ENCODE measurements at places on chromosomes 11 and 22. TPM values are rescaled to one million over a fixed set of nuclear protein-coding genes. Genes with fewer than 3 reads are reported as not detected.
A peak's percentile ranks its signal among the peaks of the same experiment; 100 is the strongest.

NXPE2 gene
- total RNA-seq: not detected

SAC3D1 gene
- 9.4 TPM for total RNA-seq

C11orf16 gene
- total RNA-seq: not detected

OLFML1 gene
- total RNA-seq: not detected

BRSK2 gene
- 0.47 TPM for total RNA-seq

DNA sequence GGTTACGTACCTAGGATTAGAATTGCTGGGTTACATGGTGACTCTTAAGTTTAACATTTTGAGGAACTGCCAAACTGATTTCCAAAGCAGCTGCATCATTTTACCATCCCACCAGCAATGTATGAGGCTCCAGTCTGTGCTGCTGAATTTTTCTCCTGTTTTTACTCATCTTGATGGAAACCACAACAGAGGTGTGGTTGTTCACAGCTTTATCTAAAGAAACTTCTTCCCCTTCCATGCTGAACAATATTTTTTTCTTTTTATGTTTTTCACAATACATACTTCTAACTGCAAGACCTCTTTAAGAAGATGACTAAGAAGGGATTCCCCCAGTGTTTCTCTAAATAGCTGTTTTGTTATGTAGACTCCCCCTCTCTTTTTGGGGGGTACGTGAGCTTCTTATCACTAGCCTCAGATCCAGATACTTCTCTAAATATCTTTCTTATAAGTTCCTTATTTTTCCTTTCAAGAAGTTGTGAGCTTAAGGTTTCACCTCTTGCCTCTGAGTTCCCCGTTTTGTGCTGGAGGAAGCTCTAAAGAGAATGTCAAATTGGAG lies 24.0 kb downstream of the TCP11L1 start:
- no peak for DNase-seq
- no peak overlapping the region for H3K4me3 ChIP-seq
- H3K4me1 ChIP-seq: peaks cover 5% of the 10 kb centered on the region
- H3K36me3 ChIP-seq: peaks cover 27% of the 10 kb centered on the region

- no peak overlapping the region for H3K4me3 ChIP-seq
- peaks cover 3% of the 10 kb centered on the region for H3K4me1 ChIP-seq
- no peaks in the 10 kb centered on the region for H3K36me3 ChIP-seq
Measured at GRCh38 chr22:17925431-17925841, 98.9 kb downstream of the MICAL3 start.

DNA sequence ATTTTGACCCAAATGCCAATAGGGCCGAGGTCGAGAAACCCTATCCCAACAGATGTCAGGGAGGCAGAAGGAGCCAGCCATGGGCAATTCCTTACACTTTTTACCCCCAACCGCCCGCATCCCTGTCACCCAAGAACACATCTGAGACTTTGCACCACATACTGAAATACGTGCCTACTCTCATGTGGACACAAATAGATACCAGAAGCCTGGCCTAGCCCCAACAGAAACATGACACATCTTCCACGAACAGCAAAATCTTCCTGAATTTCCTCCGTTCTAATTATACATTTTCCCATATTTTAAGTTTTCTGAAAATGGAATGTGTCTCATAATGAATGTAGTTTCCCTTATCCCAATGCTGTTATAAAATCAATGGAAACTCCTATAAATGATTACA lies 64.7 kb downstream of the SLC1A2 start:
- no peak for DNase-seq
- no peak overlapping the region for H3K4me3 ChIP-seq
- H3K27ac ChIP-seq: no peak overlapping the region
- H3K36me3 ChIP-seq: no peaks in the 10 kb centered on the region
- H3K4me1 ChIP-seq: peaks cover 10% of the 10 kb centered on the region

- no peaks in the 10 kb centered on the region for H3K27me3 ChIP-seq
- H3K27ac ChIP-seq: no peak overlapping the region
- no peak for DNase-seq
- H3K36me3 ChIP-seq: no peaks in the 10 kb centered on the region
- no peaks in the 10 kb centered on the region for H3K4me1 ChIP-seq
Measured at GRCh38 chr11:101224221-101224620, 94.6 kb upstream of the PGR start.

- no peak overlapping the region for H3K27ac ChIP-seq
- H3K4me1 ChIP-seq: peaks cover 6% of the 10 kb centered on the region
- H3K36me3 ChIP-seq: no peaks in the 10 kb centered on the region
- no peak overlapping the region for H3K4me3 ChIP-seq
- no peak for DNase-seq
Measured at GRCh38 chr11:65488273-65489034, 10.4 kb upstream of the MALAT1 start.

- no peaks in the 10 kb centered on the region for H3K27me3 ChIP-seq
- peak; percentile 32 for DNase-seq
- peaks cover 11% of the 10 kb centered on the region for H3K4me1 ChIP-seq
- H3K36me3 ChIP-seq: no peaks in the 10 kb centered on the region
- H3K4me3 ChIP-seq: peak within 1 kb of the TSS; percentile 17
- H3K27ac ChIP-seq: no peak within 1 kb of the TSS
Measured at GRCh38 chr11:102047305-102047924, at the start of gene CFAP300. Gene CFAP300, plus strand, starts transcription at chr11:102047437. Its CDS starts 34 bp downstream, at chr11:102047471.

DNA sequence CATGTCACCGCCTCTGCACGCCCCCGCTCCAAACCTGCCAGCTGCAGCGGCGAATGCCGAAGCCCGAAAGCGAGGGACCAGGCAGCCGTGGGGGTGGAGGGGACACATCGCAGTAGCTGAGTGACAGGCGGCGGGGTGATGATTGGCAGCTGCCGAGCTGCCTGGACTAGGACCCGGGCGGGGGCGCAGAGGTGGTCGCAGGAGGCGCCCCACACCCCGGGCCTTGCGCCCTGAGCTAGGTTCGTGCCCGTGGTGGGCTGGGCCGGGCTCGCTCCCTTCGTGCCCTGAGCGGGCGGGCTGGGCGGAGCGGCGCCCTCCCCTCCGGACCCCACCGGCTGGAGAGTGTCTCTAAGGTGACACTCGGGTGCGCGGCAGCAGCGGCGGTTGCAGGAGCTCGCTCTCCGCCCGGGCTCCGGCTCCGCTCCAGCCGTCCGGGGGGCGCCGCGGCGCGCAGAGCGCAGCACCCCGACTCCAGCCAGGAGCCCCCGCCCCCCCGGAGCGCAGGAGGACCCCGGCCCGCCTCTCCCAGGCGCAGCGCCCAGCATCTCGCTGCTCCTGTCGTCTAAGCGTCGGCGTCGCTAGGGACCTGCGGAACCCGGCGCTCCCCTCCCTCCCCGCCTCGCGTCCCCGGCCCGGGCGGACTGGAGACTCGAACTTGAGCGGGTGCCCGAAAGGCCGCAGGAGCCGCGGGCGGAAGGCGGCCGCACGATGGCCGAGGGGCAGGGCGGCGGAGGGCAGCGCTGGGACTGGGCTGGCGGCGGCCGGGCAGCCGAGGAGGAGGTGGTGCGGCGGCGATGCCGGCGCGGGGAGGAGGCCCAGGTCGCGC lies 14.5 kb upstream of the DGKZ start:
- H3K36me3 ChIP-seq: no peaks in the 10 kb centered on the region
- peaks cover 74% of the 10 kb centered on the region for H3K4me1 ChIP-seq
- H3K27me3 ChIP-seq: no peaks in the 10 kb centered on the region
- peak overlapping the region; percentile 42 for H3K27ac ChIP-seq
- DNase-seq: peak; percentile 59

DNA sequence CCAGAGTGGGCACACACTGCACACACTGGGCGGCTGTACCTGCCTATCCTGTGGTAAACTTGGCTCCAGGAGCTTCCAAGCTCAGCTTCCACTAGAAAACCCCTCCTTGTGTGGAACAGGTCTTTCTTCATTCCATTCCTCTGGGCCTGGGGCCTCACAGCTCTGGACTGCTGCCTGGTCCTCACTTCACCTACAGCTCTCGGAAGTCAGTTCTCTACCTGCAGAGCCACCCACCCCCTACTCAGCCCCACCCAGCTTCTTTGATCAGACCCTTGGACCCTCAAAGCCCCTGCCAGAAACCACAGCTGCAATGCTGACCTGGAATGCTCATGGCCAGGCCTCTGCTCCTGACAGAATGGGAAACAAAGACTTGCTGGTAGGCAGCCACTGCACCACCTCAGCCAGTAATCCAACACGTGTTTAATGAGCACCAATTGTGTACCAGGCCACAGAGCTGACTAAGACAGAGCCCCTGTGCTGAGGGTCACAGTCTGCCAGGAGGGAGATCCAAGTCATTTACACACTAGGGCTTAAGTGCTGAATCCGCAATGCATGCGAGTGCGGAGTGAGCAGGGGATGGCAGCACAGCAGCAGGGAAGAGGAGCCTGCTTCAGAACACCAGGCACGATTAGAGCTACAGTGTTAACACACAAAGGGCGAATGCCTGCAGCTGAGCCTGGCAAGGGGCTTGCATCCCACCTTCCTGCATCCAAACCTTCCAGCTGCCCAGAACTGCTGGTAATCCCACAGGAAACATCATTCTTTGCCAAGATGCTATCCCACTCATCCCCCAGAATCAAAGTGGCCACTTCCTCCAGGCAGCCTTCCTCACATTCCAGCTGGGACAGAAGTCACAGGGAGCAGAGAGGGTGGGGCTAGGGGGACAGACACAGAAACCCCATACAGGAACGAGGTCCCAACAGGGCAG lies 4.6 kb downstream of the GNB1L start:
- peaks cover 25% of the 10 kb centered on the region for H3K36me3 ChIP-seq
- DNase-seq: no peak
- no peak overlapping the region for H3K27ac ChIP-seq
- H3K27me3 ChIP-seq: no peaks in the 10 kb centered on the region

- no peaks in the 10 kb centered on the region for H3K36me3 ChIP-seq
- H3K4me3 ChIP-seq: no peak overlapping the region
- H3K27ac ChIP-seq: no peak overlapping the region
- no peak for DNase-seq
- H3K4me1 ChIP-seq: no peaks in the 10 kb centered on the region
Measured at GRCh38 chr11:13012056-13012661, 3.0 kb downstream of the RASSF10 start.

GRCh38 chr11:100789500-100789899 lies 102.4 kb downstream of the ARHGAP42 start:
- DNase-seq: no peak
- H3K27ac ChIP-seq: no peak overlapping the region
- H3K4me1 ChIP-seq: no peaks in the 10 kb centered on the region
- H3K27me3 ChIP-seq: no peaks in the 10 kb centered on the region

- no peak overlapping the region for H3K4me3 ChIP-seq
- H3K4me1 ChIP-seq: no peaks in the 10 kb centered on the region
- H3K27me3 ChIP-seq: no peaks in the 10 kb centered on the region
Measured at GRCh38 chr11:28525636-28526405, 417.6 kb downstream of the METTL15 start.

DNA sequence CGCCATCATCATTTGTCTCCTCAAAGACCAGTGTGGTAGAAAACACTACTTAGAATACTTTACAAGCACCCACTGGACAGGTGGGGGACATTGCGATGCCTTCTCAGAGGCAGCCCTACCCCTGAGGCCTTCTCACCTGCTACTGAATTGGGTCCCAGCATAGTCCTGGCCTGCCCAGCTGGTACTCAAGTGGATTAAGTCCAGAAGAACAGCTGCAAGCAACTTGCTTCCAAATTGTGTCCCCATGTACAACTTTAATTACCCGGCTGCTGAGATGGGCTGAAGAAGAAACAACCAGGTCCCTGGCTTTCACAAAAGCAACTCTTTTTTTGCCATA lies 12.3 kb downstream of the ABTB2 start:
- H3K27me3 ChIP-seq: no peaks in the 10 kb centered on the region
- no peak overlapping the region for H3K4me3 ChIP-seq
- no peak for DNase-seq
- H3K36me3 ChIP-seq: no peaks in the 10 kb centered on the region
- H3K27ac ChIP-seq: no peak overlapping the region
- H3K4me1 ChIP-seq: no peaks in the 10 kb centered on the region

GRCh38 chr22:47822422-47822821 lies 1060.0 kb downstream of the TBC1D22A start:
- H3K4me1 ChIP-seq: no peaks in the 10 kb centered on the region
- no peak for DNase-seq
- no peaks in the 10 kb centered on the region for H3K36me3 ChIP-seq
- no peak overlapping the region for H3K4me3 ChIP-seq
- H3K27me3 ChIP-seq: no peaks in the 10 kb centered on the region
- no peak overlapping the region for H3K27ac ChIP-seq

DNA sequence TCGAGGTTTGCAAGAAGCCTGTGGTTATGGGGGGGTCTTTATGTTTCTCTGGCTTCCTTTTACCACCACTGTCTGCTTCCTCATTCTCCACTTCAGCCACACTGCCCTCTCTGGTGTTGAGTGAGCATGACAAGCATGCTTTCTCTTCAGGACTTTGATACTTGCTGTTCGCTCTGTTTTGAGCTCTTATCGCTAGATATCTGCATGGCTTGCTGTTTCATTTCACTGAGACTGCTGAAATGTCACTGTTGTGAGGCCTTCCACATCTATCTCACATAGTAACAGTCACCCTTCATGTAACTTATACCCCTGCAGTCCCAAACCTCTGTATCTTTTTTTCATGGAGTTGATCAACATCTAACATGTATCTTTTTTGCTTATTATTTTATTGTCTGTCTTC lies 59.8 kb downstream of the TMEM135 start:
- no peak overlapping the region for H3K27ac ChIP-seq
- no peak overlapping the region for H3K4me3 ChIP-seq
- no peaks in the 10 kb centered on the region for H3K36me3 ChIP-seq
- DNase-seq: peak; percentile 31

- no peak for DNase-seq
- H3K27me3 ChIP-seq: no peaks in the 10 kb centered on the region
- H3K4me3 ChIP-seq: no peak overlapping the region
- H3K4me1 ChIP-seq: no peaks in the 10 kb centered on the region
- no peaks in the 10 kb centered on the region for H3K36me3 ChIP-seq
Measured at GRCh38 chr11:75182664-75183063, 31.8 kb downstream of the SLCO2B1 start.

GRCh38 chr11:47899801-47900200 lies 51.7 kb upstream of the NUP160 start:
- no peak overlapping the region for H3K4me3 ChIP-seq
- no peak for DNase-seq
- peaks cover 10% of the 10 kb centered on the region for H3K4me1 ChIP-seq
- H3K27ac ChIP-seq: no peak overlapping the region
- no peaks in the 10 kb centered on the region for H3K27me3 ChIP-seq

DNA sequence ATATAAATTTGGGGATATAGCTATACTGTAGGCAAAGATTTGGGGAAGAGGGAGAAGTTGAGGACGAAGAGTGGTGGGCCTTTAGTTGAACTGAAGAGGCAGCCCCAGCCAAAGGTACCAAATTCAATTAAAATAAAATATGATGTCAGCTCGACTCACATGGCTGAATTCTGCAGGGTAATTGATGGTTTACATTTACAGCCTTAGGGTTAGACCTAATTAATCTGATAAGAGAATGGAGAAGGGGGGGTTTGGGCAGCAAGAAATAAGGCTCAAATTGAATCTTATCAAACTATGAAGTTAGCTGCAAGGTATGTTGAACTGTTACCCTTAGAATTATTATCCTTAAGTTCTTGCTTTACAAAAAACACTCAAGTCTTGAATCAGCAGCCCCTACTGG lies 3.6 kb upstream of the HSD17B12 start:
- no peak overlapping the region for H3K4me3 ChIP-seq
- no peaks in the 10 kb centered on the region for H3K27me3 ChIP-seq
- H3K4me1 ChIP-seq: peaks cover 8% of the 10 kb centered on the region
- no peaks in the 10 kb centered on the region for H3K36me3 ChIP-seq
